ENCODE measurements at places on chromosomes 4 and X.

DNA sequence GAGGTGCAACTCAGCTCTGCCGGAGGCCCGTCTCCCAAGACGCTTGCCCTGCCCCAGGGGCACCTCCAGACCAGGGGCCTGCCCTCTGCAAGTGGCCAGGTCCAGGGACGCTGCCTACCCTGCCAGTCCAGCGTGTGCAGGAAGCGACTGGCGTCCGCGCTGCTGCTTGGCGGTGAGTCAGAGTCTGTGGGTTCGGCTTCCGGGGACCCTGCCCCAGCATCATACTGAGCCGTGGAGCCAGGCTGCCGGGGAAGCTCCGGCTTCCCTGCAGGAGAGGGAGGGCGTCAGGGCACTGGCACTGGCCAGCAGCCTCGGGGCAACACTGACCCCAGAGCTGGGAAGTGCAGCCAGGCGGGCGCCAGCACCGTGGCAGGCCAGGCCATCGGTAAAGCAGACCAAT is 42.5 kb upstream of the CPLX1 start:
- DNase-seq = no peak

- no peak for DNase-seq
Observed at GRCh38 chrX:66015900-66016689, 23.8 kb downstream of the VSIG4 start.

- peak; percentile 25 for DNase-seq
Observed at GRCh38 chr4:76563454-76564122, 128.6 kb downstream of the SHROOM3 start.

DNA sequence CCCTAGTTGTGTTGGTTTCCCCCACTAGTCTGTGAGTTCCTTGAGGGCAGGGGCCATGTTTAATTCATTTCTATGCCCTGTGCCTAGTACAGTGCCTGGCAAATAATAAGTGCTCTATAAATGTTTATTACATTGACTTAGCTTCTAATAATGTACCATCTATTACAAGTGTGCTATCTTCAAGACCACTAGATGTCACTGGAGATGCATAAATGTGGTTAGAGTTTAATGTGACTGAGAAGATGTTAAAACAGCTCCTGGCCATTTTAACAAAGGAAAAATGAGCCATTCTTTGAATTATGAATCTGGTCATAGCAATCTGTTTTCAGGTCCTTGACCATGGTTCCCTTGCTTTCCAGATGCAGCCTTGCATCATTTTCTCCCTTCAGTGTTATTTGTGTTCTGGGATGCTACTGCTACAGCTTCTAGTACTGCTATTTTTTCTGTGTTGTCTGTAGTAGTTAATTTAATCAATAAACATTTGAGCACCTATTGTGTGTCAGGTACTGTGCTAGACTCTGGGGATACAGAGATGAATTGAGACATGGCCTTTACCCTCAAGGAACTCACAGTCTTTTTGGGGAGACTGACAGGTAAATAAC is 43.2 kb downstream of the SLC9A6 start:
- DNase-seq = peak; percentile 63

DNA sequence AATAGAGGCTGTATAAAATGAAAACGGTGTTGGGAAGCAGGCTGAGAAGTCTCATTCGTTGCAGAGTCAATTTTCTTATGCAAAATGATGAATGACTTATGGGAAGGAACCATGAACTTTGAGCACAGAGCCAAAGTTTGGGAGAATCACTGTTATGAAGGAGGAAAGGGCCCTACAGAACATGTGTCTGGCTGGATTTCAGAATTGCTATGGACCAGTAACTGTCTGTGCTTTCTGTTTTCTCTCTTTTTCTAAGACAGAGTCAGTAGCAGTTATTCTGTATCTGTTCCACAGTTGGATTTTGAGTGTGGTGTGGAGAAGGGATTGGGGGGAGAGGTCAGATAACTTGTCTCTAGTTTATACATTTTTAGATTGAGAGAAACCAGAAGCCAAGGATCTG is 265.0 kb upstream of the HS3ST1 start:
- no peak for DNase-seq

DNA sequence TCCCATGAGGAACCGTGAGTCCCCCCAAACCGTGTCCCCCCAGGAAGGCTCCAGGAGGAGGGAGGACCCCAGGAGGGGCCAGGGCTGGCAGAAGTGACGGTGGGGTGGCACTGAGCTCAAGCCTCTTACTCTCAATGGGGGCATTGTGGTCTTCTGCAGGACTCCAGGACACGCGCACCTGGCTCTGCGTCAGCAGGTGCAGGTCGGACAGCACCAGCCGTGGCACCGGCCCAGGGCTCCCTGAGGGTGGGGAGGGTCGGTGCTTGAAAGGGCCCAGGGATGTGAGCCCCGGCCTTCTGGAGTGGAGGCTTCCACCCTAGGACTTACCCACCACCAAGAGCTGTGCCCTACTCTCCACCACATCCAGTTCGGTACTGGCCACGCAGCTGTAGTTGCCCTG is 18.3 kb downstream of the L1CAM start:
- no peak for DNase-seq
